ENCODE measurements at places on chromosomes 1 and 21. TPM values are rescaled to one million over a fixed set of nuclear protein-coding genes. Genes with fewer than 3 reads are reported as not detected.

Gene TPTE
- total RNA-seq, result not detected

Gene FAAH
- total RNA-seq, result 0.64 TPM

Gene MATN1
- total RNA-seq, result under 0.01 TPM

Gene DNAH14
- 3.7 TPM for total RNA-seq

Gene RAB42
- 5.6 TPM for total RNA-seq

Gene IL24
- total RNA-seq, result not detected

Gene SF3B4
- 12.5 TPM for total RNA-seq

Gene FOXD2
- total RNA-seq, result 0.13 TPM

Gene IPO9
- total RNA-seq, result 19.6 TPM

Gene RNF11
- 120 TPM for total RNA-seq

Gene CNR2
- total RNA-seq, result not detected

Gene KCNA10
- not detected for total RNA-seq

Gene SAMD13
- 0.63 TPM for total RNA-seq

Gene NUAK2
- 3.1 TPM for total RNA-seq

Data from dermis microvascular lymphatic vessel endothelial cell (primary cell).